ENCODE measurements at places on chromosomes 12 and 14.
A peak's percentile ranks its signal among the peaks of the same experiment; 100 is the strongest.

DNA sequence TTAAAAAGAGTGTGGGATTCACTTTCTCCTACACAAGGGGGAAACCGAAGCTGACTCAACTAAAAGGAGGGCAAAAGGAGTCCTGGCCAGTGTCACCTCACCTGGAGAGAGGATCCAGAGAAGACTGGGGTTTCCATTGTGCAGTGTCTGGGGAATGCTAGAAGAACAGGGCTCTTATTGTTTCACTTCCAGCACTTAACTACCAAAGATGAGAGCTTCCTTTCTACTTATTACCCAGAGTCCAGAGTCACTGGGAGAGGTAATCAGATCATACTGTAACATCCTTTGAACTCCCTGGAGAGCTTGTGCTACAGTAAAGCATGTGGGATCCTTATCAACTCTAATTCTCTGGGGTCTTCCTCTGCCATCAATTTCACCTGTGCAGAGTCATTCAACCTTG lies 148.4 kb upstream of the BCL2L14 start:
- peak; percentile 55 for DNase-seq

DNA sequence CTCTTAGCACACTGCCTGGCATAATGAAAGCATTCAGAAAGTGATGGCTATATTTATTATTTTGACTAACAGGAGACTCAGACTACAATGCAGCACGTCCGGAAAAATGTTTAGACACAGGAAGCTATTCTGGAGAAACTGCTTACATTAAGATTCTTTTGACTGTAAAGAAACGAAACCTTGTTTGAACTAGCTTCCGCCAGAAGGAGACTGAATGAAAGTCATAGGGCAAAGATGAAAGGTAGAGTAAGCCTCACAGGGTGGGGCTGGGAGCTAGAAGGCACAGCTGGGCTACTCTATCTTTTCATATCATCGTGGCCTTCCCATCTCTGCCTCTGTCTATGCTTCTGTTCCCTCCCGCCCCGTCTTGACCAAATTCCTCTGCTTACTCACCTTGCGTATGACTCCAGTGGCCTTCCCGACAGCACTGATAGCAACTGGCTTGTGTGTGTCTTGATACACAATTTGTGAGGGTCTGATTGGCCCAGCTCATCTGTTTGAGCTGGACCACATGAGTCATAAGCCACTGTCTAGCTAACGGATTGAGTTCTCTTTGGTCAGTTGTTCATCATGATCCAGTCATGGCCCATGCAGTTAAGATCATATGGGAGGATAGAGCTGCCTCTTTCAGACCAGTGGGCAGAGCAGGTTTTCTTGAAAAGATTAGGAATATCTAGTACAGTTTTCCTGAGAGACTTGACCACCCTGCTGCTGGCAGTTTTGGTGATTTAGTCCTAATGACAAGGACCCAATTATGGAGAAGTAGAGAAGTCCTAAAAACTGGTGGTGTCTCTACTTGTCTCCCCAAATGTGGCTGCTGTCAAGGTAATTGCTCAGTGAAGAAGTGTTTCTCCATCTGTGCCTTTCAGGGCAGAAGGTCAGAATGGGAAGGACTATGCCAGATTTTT lies 151.5 kb upstream of the SLC38A2 start:
- DNase-seq: peak; percentile 48

GRCh38 chr14:35229084-35229791 lies 62.9 kb upstream of the PSMA6 start:
- DNase-seq: no peak

GRCh38 chr12:103561174-103561573 lies 25.9 kb upstream of the STAB2 start:
- DNase-seq: no peak

DNA sequence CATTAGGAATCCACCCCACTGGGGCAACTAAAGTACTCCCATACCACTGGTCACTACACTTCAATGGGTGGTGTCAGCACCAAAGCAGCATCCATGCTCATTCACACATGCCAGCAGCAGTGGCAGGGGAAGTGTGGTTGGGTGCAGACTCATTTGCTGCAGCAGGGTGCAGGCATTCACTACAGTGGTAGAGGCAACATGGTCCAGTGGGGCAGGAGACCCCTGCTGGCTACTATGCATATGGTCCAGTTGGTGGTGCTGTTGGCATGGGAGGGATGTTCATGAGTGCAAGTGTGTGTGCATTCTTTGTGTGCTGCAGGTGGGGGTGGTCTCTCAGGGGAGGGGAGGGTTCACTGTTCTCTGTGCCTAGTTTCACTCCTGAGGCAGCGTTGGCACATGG lies 908.4 kb upstream of the NOVA1 start:
- DNase-seq: no peak

- no peak for DNase-seq
These were observed 2.9 kb upstream of the SBNO1 start for GRCh38 chr12:123367511-123367910.

DNA sequence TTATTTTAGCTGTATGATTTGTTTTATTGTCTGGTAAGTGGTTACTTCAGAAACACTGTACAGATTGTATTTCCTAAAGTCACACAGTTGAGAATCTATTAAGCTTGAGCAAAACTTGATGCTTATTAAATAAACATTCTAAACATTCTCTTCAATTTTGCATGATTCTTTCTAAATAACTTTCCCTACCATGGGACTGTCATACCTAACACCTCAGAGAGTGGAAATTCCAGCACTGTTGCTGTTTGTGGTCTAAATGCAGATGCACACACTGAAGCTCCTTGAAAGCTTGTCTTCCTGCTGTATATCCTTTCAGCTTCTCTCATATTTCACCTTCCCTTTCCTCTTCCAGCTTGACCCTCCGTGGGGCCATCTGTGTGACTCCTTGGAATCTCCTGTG lies 392.0 kb downstream of the LRIG3 start:
- DNase-seq: no peak

GRCh38 chr12:63994704-63995103 lies 150.2 kb downstream of the SRGAP1 start:
- DNase-seq: no peak

DNA sequence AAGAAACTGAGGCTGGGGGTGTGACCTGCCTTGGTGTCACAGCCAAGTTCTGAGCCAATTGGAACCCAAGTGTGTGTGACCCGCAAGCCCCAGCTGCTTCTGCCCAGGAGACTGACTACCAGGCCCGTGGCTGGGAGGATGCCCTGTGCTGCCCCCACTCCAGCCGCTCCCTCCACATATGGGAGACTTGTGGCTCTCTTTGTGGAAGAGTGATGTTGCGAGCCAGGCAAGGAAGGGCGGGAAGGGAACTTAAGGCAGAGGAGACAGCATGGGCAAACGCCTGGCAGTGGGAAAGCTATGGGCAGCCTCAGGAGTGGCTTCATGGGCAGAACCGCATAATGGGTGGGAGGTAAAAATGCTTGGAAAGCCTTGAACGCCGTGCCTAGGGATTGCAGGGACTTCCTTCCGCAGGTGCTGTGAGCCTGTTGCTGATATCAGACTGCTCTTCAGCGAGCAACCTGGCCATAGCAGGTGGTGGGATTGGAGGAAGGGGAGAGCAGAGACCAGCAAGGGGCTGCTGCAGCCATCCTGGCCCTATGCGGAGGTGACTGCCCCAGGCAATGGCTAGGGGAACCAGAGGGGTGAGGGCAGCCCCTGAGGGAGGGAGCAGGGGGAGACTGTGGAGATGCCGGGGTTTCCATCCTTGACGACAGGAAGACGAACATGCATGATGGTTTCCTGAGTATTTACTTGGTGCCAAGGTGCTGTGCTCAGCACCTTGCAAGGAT lies 115.7 kb downstream of the LGMN start:
- DNase-seq: no peak

GRCh38 chr14:34199585-34199984 lies 248.7 kb upstream of the EGLN3 start:
- no peak for DNase-seq

GRCh38 chr12:51838762-51839161 lies 9.8 kb downstream of the FIGNL2 start:
- no peak for DNase-seq

DNA sequence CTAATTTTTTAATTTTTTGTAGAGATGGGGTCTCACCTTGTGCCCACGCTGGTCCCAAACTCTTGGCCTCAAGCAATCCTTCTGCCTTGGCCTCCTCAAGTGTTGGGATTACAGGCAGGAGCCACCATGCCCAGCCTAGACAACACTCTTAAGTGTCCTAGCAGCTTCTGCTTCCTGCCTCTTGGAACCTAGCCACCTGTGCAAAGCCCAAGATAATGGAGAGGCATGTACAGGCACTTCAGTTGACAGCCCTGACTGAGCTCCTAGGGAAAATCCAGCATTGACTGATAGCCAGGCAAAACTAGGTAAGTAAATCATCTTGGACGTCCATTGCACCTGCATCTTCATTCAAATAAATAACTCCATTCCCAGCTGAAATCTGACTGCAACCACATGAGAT lies 15.5 kb downstream of the COX14 start:
- DNase-seq: no peak
